ENCODE measurements at places on chromosomes 6 and 20. TPM values are rescaled to one million over a fixed set of nuclear protein-coding genes. Genes with fewer than 3 reads are reported as not detected.

The COL19A1 gene
- total RNA-seq = 0.10 TPM

The KCNK5 gene
- 14.5 TPM for total RNA-seq

The NRSN1 gene
- not detected for total RNA-seq

The CDH4 gene
- 0.93 TPM for total RNA-seq

The BPIFB1 gene
- total RNA-seq = 0.23 TPM

The NXT1 gene
- 19.4 TPM for total RNA-seq

The FAM83B gene
- total RNA-seq = 2.0 TPM

The ULBP1 gene
- total RNA-seq = 2.1 TPM

All from left lung (tissue), 14 donors.